BJ (cell line): ENCODE measurements at places on chromosomes 6 and 20.

DNA sequence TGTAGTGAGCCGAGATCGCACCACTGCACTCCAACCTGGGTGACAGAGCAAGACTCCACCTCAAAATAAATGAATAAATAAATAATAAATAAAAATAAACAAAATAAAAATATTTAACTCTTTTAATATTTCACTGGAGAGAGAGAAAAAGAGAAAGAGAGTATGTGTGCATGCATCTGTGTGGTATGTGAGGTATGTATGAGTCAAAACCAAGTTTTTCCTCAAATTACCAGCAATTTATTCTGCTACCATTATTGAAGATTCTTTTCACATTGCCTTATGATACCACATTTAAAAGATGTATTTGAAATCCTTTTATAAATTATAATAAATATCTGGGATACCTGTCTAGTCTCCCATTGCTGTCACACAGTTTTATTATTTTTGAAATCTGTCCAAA is 122.1 kb downstream of the CD164 start:
- DNase-seq: no peak

DNA sequence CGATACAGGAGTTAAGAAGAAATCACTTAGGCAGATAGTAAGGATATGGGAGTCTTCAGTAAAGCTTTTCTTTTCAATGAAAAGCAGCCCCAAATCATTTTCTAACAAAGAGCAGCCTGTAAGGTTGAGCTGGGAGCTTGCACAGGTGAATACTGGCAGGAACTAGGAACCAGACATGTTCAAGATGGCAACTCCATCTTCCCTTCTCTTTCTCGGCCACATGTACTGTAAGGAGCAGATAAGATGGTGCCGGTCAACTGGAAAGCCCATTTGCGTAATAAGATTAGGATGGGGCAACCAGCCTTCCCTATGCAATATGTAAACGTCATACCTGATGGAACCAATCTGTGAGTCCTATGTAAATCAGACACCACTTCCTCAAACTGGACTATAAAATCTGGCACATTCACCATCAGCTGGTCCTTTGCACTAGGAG is 46.2 kb upstream of the RNGTT start:
- DNase-seq: no peak

DNA sequence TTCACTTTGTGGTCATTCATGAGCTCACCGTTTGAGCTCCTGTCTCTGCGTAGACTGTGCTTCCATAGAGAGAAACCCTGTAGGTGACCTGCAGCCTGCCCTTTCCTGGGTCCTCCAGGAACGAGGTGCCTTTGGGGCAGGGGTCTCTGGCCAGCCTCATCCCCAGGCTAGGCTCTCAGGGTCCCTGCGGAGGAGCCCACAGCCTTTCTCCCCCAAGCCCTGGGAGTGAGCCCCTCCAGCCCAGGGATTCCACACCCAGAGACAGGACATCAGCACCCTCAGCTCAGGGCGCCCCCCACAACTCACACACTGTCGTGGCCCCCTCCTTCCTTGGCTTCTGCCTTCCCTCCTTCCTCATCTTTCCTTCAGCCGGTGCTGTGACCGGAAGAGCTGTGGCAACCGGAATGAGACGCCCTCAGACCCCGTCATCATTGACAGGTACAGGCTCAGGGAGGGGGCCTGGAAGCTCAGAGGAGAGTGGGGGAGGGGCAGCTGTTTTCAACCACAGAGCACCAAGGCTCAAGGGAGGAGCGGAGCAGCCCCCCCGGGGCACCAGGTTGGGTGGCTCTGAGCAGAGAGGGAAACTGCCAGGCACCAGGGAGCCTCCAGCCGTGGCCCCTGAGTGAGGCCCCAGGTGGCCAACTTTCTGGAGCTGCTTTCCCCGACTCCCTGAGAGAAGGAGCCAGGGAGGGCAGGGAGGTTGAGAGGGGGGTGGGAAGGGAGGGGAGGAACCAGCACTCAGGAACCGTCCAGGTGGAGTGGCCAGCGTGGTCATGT is 16.8 kb downstream of the EBF4 start:
- no peak for DNase-seq

DNA sequence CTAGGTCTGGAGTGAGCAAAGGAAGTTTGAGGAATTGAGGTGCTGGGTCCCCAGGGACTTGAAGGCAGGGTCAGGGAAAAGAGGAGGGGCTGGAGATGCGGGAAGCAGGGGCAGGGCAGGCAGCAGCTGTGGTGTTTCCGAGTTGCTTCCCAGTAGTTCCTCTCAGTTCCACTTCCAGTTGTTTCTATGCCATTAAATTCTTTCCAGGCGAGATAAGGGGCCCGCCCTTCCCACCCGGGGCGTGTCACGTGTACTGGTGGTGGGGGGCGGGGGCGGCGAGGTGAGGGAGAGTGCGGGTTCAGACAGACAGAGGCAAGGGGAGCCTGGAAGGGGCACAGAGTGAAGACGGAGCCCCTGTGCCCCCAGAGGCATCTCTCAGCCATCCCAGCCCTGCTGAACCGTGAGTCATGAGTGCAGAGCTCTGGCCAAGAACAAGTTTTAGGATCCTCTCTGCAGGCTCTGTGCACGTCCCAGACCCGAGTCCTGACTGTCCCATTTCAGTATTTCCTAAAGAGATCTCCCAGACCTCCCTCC is 977 bp downstream of the TNXB start:
- DNase-seq: no peak

- DNase-seq: no peak
Measured at GRCh38 chr6:116217069-116217468, 36.8 kb downstream of the TSPYL4 start.

- no peak for DNase-seq
Measured at GRCh38 chr6:6946206-6947155, 161.3 kb upstream of the RREB1 start.

- no peak for DNase-seq
Measured at GRCh38 chr6:127547904-127548649, 28.9 kb upstream of the C6orf58 start.

DNA sequence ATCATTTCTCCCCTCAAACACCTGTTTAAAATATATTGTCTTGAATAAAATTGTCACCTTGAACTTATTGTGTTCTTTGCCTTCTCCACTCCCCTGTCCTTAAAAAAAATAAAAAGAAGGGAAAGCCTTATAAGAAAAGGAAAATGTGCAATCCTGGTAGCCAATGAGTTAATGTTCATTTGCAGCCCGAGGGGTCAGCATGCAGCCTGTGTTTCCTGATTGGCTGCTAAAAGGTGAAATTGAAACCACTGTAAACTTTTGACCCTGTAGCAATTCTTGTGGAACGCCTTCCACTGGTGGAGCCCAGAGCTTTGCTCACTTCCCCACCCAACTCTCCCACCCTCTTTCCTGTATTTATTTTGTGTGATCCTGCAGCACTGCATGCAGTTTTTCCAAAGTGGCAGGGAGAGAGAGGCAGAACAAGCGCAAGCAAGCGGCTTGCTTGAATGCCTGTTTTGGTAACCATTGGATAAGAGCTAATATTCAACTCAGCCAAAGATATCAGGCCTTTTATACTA is 74.9 kb downstream of the NCOA3 start:
- DNase-seq: peak; percentile 58

DNA sequence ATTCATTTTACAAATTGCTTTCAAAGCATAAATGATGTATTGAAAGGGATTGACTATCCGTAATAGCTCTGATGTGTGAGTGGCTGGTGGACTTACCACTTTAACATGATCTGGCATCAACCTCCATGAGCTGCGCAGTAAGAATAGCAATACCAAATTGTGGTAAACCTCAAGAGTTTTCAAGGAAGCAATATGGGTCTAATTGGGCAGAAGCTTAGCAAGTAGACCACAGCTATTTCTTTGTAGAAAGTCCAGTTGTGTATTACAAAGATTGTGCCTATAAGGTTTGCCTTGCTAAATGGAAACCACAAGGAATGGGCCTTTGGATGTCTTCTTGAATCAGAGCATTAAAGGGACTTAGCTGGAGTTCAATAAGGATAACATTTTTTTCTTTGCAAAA is 736.6 kb downstream of the KIF16B start:
- DNase-seq: no peak

- DNase-seq: peak; percentile 72
Measured at GRCh38 chr6:149233056-149233715, 84.3 kb upstream of the TAB2 start.
